Stimulated activated CD8-positive, alpha-beta memory T cell treated with anti-CD3 and anti-CD28 coated beads, Interleukin-7, amount 100 ng/mL, for 1 hour (primary cell): ENCODE measurements at places on chromosomes 16 and 17.
A peak's percentile ranks its signal among the peaks of the same experiment; 100 is the strongest.

DNA sequence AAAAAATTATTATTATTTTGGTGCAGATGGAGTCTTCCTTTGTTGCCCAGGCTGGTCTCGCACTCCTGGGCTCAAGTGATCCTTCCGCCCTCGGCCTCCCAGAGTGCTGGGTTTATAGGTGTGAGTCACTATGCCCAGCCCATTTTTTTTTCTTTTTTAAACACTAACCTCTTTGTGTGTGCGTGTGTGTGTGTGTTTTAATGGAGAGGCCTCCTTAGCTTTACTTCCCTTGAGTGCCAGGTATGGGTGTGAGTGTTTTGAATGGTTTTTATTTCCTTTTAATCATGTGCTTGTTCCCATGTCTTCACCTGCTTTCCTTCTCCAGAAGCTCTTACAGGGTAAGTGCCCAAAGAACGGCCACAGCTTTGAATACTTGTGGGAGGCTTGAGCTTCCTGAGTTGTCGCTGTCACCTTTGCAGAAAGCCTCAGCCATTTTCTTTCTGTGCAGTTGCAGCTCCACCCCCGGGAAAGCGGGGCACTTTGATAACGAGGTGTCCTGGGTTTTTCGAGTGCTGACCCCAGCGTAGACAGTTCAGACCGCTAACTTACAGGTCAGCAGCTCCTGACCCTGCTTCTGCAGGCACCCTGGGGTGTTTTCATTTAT, 22.6 kb downstream of the AKAP1 start:
- DNase-seq, result no peak

DNA sequence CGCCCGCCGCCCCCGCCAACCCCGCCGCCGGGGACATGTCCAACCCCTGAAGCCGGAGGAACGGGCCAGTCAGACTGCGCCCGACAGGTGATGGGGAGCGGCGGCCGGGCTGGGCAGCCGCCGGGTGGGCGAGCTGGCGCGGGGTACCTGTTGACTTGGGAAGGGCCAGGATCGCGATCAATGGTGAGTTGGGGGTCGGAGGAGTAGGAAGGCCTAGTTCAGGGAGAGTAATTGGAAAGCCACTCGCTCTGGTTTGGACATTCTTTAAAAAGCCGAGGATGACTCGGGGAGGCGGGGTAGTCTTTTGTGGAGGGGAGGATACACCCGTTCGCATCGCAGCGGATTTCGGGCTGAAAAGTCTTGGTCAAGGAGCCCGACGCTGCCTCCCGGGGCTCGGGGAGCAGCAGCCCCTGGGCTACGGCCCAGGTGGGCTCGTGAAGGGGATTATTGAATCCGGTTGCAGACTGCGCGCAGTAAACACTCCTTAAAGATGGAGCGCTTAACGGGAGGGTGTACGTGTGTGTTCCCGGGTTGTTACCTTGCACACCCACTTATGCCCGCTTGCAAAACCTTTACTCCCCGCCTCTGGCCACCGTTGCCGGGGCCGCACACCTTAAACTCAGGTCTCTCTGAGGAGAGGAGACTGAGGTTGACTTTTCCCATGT, 123.8 kb downstream of the GOSR1 start:
- DNase-seq, result no peak

GRCh38 chr17:64024781-64025731, 4.6 kb upstream of the ICAM2 start:
- no peak for DNase-seq

DNA sequence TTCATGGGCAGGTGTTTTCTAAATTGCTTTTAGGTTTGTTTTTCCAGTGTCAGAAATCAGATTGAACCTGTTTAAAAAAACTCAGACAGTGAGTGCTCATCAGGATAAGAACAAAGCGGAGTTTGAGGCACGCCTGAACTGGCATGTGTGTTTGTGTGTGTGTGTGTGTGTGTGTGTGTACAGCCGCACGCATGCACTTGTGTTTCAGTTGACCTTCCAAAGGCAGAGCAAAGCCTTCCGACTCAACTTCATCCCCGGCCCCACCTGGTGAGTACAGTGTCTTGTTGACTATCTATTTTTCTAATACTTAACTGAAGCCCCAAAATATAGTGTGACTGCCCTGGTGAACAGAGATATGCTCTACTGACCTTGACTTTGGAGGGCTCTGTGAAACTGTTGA, 225.1 kb downstream of the IRX3 start:
- DNase-seq, result no peak

- DNase-seq, result no peak
These were observed 253.3 kb downstream of the STX8 start for GRCh38 chr17:9322326-9322725.

GRCh38 chr16:51526621-51527020, 375.6 kb upstream of the SALL1 start:
- no peak for DNase-seq

- no peak for DNase-seq
These were observed 24.6 kb downstream of the TBCD start for GRCh38 chr17:82776454-82776853.

DNA sequence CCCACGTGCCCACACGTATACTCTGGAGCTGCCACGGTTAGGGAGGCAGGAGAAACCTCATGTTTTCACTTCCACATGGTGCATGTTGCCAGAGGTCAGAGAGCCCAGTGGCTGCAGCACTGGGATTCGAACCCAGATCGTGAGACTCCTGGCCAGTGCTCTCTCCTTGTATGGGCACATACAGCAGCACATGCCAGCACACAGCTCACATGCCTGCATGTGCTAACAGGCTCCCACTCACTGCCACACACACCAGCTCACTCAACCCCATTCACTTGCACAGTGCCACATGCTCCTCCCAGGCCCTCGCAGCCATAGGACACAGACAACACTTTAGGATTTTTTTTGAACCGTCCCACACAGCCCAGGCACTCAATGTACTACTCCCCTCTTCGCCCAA, 49.5 kb upstream of the MRPS23 start:
- DNase-seq, result no peak

DNA sequence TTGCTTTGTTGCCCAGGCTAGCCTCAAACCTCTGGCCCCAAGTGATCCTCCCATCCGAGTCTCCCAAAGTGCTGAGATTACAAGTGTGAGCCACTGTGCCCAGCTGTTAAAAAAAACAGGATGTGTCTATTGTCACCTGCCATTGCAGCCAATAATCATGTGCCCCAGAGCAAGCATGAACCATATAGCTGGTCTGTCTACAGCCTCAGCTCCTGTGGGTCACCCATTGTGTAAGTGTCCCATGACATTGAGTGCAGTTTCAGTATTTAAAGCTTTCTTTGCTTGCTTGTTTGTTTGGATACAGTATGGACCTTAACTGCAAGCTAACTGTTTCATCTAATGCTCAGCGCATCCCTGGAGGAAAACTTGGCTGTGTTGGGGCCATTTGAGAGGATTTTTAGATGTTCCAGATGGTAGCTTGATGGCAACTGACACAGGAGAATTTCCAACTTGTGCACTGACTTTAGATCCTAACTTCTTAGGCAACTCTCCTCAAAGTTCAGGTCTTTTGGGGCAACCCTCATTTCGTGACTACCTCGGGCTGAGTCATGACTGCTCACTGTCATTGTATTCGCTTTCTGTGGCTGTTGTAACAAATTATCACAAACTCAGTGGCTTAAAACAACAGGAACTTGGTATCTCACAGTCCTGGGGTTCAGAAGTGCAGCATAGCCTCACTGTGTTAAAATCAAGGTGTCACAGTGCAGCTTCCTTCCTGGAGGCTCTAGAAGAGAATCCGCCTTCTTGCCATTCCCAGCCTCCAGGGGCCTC, 30.3 kb upstream of the ADORA2B start:
- DNase-seq, result no peak

GRCh38 chr16:86771506-86772460, 193.4 kb downstream of the FOXL1 start:
- no peak for DNase-seq

- peak; percentile 7 for DNase-seq
These were observed 116.6 kb downstream of the PRKCB start for GRCh38 chr16:23952128-23952970.

- no peak for DNase-seq
These were observed 66.5 kb upstream of the LGALS9 start for GRCh38 chr17:27564463-27564862.

DNA sequence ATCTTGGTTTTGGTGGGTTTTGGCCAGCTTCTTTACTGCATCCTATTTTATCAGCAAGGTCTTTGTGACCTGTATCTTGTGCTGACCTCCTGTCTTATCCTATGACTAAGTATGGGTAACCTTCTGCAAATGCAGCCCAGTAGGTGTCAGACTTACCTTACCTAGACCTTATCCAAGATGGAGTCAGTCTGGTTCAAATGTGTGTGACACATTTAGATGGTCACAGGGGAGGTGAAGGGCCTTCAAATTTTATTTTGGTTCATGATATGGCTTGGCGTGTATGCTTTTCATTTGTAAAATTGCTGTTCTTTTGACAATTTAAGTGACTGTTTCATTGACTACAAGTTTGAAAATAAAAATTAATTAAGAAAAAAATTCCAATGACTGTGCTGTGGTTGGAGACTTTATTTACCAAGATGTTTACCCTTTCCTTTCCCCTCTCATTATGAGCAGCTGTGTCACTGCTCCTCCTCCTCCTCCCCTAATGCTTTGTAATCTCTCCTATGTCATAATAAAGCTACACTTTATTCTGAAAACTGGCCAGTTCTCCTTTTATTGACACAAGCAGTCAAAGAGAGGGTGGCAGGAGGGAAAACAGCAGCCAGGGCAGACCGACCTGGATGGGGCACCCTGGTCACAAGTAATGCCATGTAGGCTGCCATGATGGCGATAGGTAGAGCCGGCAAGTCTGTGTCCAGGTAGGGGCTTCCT, 49.4 kb downstream of the TNFRSF13B start:
- no peak for DNase-seq

DNA sequence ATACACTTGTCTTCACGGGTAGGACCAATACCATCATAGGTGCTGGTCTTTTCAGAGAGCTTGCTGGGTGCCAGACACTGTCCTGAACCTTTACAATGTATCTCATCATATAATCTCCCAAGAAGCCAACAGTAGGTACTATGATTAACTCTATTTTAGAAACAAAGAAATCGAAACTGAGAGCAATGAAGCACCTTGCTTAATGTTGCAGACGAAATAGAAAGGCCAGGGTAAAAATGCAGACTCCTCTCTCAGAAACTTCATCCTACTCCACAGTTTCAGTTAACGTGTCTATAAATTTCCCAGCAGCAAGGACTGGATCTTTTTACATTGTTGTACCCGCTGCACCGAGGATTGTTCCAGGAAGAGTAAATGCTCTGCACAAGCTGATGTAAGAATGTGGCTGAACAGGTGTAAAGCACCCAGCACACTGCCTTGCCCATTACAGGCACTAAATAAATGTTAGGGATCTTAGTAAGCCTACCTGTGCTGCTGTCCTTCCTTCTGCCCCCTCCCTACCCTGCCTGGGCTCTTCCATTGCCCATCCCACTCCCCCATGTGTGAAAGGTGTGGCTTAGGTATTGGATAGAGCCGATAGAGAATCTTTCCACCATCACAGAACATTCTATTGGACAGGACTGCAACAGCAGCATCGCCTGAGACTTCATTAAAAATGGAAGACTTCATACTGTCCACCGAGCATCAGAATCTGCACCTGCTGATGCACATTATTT, 476.7 kb downstream of the SOX9 start:
- no peak for DNase-seq

DNA sequence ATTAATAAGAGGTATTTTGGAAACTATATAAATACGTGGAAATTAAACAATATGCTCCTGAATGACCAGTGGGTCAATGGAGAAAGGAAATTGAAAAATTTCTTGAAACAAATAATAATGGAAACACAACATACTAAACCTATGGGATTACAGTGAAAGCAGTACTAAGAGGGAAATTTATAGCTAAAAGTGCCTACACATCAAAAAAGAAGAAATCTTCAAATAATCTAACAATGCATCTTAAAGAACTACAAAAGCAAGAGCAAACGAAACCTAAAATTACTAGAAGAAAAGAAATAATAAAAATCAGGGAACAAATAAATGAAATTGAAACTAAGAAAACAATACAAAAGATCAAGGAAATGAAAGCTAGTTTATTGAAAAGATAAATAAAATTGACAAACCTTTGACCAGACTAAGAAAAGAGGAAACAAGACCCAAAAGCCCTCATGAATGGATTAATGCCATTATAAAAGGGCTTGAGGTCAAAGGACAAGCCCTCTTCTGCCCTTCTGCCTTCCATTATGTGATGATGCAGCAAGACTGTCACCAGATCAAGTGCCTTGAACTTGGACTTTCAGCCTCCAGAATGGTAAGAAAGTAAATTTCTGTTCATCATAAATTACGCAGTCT, 43.9 kb upstream of the ALDH3A1 start:
- no peak for DNase-seq

GRCh38 chr17:52738791-52739190, 580.3 kb upstream of the CA10 start:
- no peak for DNase-seq

GRCh38 chr17:50536683-50537646, 4.4 kb downstream of the EPN3 start:
- DNase-seq, result no peak

- DNase-seq, result no peak
These were observed at the start of gene MPP3 for GRCh38 chr17:43832976-43833829. TSS of gene MPP3 (minus strand) at chr17:43833146. CDS start at chr17:43831906, 1,240 bp downstream.
